ENCODE measurements at places on chromosomes 4 and X.

DNA sequence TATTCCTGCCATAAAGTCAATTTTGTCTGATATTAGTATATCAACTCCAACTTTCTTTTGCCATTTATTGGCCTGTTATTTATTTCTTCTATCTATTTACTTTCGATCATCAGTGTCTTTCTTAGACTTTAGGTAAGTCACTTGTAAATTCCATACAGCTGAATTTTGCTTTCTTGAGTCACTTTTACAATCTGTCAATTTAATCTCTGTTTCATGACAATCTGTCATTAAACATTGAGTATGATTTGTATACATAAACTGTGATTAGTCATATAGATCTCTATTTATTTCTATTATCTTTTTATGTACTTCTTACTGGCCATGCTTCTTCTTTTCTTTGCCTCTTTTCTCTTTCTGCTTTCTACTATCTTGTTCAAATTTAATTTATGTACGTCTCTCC lies 160.1 kb downstream of the TMA16 start:
- DNase-seq, result no peak

GRCh38 chr4:32752962-32753361 lies 2032.8 kb downstream of the PCDH7 start:
- no peak for DNase-seq

DNA sequence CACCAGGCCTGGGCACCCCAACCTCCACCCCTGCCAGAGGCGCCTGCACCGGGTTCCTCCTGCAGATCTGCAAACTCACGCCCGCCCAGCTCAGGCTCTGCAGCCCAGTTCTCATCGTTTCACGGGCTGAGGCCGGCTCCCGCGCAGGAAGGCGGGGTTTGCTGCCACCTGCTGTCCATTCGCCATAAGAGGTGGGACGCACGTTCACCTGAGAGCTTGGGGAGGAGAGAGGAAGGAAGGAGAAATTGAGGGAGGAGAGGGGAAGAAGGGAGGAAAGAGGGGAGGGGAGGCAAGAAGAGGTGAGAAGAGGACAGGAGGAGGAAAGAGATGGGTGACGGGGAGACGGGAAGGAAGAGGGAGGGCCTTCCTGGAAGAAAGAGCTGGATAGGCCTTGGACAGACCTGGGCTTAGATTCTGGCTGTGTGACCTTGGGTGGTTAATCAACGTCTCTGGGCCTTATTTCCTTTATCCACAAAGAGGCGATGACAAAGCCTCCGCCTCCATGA lies 114.5 kb downstream of the ADRA2C start:
- peak; percentile 91 for DNase-seq

DNA sequence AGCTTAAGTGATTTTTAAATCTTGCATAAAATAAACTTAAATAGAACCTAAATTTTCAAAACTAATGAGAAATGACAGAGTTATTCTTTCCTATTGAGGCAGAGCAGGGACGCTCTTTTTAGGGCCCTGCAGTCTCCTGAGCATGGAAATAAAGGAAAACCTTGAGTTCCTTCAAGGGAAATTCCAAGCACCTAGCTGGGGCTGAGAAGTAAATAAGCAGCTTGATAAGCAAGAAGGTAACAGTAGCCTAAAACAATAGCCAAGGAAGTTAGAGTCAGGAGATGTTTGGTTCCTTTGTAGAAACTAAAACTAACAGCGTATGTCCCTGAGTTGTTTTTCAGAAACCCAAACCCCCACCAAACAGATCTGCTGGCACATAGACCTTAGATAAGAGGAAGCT lies 174.6 kb downstream of the COL25A1 start:
- DNase-seq, result no peak

DNA sequence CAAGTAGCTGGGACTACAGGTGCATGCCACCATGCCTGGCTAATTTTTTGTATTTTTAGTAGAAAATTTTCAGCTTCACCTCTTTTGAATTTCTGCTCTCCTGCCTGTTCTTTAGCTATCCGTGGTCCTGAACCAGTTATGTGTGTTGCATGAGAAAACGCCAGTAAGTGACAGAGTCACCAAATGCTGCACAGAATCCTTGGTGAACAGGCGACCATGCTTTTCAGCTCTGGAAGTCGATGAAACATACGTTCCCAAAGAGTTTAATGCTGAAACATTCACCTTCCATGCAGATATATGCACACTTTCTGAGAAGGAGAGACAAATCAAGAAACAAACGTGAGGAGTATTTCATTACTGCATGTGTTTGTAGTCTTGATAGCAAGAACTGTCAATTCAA lies 13.9 kb downstream of the ALB start:
- DNase-seq, result peak; percentile 13

DNA sequence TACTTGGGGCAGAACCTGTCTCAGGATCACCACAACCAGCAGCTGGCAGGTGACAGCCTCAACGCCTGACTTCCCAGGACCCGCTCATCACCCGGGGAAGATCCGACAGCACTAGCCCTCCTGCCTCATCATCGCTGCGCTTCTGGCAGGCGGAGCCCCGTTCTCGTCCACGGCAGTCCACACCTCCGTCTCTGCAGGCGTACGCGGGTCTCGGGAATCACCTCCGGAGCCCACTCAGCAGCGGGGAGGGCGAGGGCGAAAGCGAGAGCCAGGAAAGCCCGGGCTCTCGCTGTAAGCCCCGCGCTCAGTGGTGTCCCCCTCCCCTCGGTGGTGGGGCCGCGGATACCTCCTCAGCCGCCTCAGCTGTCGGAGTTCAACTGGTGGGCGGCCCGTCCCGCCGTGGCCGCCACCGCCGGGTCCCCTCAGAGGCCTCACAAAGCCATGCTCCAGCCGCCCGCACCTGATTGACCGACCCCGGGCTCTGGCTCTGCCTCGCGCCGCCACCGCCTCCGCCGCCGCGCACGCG lies 518 bp upstream of the CNKSR2 start:
- no peak for DNase-seq

GRCh38 chrX:54177306-54177705 lies 5.7 kb downstream of the FAM120C start:
- no peak for DNase-seq

DNA sequence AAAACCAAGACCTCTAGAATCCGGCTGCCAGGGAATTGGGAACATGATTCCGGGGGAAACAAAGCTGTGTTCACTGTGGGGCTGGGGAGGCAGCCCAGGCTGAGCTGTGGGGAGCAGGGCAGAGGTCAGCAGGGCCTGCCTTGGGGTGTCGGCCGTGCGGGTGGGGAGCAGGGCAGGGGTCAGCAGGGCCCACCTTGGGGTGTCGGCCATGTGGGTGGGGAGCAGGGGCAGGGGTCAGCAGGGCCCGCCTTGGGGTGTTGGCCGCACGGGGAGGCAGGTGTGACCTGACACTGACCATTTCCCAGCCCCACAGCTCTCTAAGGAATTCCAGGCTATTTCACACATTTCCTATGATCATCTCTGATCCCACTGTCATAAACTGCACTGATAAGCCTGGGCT lies 45.6 kb upstream of the CPLX1 start:
- no peak for DNase-seq

DNA sequence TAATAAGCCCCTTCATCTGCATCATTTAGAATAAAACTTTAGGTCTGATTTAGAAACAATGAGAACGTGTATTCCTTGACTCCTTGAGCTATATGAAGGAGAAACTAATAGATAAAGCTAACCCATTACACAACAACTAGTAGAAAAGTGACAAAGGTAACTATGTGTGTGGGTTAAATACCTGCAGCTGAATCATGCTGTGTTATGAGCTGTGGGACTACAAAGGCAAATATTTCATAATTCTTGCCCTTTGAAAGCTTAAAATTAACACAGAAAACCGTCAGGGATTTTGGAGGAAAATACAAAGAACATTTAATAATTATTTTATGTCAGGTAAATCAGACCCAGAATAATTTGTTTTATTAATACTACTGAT lies 898 bp upstream of the NDP start:
- DNase-seq, result no peak

- DNase-seq, result no peak
Observed at GRCh38 chr4:180598281-180598680, 1644.9 kb upstream of the TENM3 start.

- DNase-seq, result peak; percentile 90
Observed at GRCh38 chr4:1721003-1721665, at the start of the genes TACC3 and TMEM129. Gene TACC3, plus strand, starts transcription at chr4:1721521. Its CDS starts 1,901 bp downstream, at chr4:1723422. Gene TMEM129, minus strand, starts transcription at chr4:1721323. Its CDS starts 486 bp downstream, at chr4:1720837.

Data from nephron progenitor cell (in vitro differentiated cells).